ENCODE measurements at places on chromosomes 7 and 10.

DNA sequence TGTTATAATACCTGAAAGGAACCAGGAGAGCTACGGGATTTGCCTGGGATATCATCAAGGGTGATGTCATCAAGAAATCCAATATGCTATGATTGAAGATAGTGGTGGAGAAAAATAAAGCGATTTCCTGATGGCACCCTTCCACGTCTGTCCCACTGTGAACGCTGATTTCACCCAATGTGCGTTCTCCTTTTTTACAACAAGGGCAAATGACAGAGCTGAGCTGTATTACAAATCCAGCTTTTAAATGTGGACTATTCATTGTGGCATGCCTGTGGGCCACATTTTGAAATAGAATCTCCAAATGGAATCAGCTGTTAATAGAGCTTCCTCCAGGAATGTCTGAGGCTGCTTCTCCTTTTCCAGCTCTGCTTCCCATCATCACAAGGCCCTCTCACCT is 23.3 kb downstream of the SLC13A4 start:
- DNase-seq, result no peak

- DNase-seq, result no peak
Observed at GRCh38 chr7:42650171-42650570, 261.7 kb downstream of the C7orf25 start.

- DNase-seq, result peak; percentile 10
Observed at GRCh38 chr7:112334366-112334765, 115.9 kb upstream of the IFRD1 start.

- no peak for DNase-seq
Observed at GRCh38 chr10:87523731-87524130, 19.0 kb downstream of the MINPP1 start.

DNA sequence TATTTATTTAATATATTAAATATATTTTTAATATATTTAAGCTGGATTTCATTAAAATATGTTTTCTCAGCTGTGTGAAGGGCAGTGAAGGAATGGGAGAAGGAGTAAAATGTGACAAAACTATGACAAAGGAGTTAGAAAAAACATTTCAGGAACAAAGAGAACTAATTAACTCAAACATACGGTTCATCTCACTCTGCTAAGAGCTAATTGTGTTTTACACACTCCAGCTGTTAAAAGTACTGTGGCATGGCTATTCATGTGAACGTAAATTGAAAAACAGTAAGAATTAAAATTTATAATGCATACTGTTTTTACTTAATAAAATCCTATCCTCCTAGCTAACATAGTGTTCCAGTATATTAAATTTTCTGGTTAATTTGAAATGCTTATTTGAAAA is 262.5 kb upstream of the GNAI1 start:
- no peak for DNase-seq

GRCh38 chr10:108393089-108393488 is 1228.6 kb upstream of the SORCS1 start:
- DNase-seq, result peak; percentile 69

GRCh38 chr10:43295436-43295835 is 28.6 kb upstream of the RASGEF1A start:
- no peak for DNase-seq

- no peak for DNase-seq
Observed at GRCh38 chr10:72295330-72295910, 21.7 kb downstream of the DDIT4 start.

DNA sequence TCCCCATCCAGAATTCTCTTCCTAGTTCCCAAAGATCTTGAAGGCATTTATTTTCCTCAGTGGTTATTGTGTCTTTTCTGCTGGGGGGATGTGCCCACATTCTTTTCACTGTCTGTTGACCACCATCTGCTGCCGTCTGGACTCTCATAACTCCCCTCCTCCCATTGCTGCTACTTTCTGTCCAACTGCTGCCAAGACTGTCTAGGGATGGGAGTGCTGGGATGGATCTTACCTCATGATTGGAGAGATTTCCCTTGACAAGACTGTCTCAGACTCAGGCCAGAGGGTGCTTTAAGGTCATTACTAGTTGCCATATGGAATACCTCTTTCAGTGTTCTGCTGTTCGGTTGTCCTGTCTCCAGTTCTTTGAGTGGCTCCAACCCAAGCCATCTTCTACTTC is 141.6 kb downstream of the C1GALT1 start:
- no peak for DNase-seq

- DNase-seq, result no peak
Observed at GRCh38 chr10:73827346-73828089, 16.1 kb upstream of the NDST2 start.

DNA sequence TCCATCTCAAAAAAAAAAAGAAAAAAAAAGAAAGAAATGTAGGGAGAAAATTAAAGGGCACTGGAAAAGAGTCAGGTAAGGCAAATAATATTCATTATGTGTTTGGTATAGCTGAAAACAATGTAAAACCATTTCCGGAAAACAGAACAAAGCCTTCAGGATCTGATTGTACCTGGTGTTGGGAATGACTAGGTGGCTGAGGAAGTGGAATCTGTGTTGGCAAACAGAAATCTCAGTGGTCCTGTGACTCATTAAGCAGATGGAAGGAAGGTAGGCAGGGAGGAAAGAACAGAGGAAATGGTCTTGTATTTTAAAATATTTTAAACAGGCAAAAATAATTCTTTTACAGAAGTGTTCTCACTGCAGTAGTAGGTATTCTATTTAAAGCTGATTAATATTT is 55.7 kb upstream of the GATA3 start:
- no peak for DNase-seq

DNA sequence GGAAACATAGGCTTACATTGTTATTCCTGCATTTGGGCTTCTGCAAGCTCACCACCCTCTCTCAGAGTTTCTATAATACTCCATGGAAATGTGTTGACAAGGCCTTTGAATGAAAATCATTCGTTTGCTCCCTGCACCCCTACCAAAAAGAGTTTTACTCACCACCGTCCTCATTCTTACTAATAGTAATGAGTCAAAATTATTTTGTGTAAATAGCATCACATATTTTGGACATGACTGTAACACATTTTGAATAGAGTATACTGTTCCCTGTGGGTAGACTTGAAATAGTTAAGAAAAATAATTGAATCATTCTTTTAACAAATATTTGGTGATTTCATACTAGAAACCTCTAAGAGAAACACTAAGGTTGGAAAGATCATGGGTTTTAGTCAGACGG is 84.6 kb downstream of the AKAP9 start:
- peak; percentile 86 for DNase-seq

DNA sequence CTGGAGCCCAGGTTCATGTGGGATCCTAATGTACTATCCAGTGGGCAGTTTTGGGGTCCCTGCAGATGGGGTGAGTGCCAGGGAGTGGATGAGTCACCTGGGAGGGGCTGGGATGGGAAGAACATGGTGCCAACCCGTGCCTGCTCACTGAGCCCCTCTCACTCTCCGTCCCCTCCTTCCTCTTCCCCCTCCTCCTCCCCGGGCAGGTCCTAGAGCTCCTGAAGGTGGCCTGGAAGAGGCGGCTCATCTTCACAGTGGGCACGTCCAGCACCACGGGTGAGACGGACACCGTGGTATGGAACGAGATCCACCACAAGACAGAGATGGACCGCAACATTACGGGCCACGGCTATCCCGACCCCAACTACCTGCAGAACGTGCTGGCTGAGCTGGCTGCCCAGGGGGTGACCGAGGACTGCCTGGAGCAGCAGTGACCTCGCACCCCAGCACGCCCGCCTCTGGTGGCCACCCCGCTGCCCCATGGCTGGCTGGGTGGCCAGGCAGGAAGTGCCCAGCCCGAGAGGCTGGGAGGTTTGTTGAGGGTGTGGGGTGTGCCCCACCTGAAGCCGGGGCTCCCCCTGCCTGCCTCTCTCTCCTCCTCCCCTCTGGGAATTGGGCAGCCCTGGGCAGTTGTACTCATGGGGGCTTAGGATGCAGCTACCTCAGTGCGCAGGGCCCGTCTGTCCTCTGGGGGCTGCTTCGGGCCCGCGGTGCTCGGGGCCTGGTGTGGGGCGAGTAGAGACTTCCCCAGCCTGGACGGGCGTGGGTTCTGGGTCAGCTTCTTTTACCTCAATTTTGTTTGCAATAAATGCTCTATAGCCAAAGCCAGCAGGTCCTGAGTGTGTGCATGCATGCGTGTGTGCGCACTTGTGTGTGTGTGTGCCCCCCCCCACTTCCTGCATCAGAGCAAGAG is 4.9 kb upstream of the UPK3B start:
- DNase-seq, result no peak

- no peak for DNase-seq
Observed at GRCh38 chr7:81690251-81690650, 79.6 kb downstream of the HGF start.

DNA sequence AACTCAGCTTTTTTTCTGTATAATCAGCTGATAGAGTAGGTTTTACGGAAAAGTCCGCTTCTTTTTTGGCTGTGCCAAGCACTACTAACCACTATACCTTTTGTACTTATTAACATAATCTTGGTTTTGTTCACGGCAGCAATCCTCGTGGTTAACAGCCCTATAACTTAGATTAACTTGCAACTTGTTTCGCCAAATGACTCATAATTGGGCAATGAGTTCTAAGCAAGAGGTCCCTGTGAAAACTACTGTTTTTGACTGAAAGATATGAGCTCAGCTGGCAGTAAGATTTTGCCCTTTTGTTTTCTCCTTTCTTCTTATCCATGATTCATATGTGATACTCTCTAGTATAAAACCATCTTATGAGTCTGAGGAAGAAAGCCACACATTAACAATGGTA is 345.0 kb upstream of the PCDH15 start:
- peak; percentile 51 for DNase-seq

GRCh38 chr7:116194115-116194514 is 16.2 kb upstream of the TES start:
- DNase-seq, result peak; percentile 39

GRCh38 chr7:5470816-5471215 is 47.2 kb upstream of the TNRC18 start:
- no peak for DNase-seq

GRCh38 chr10:119406601-119407253 is 135.8 kb downstream of the RGS10 start:
- no peak for DNase-seq

- DNase-seq, result no peak
Observed at GRCh38 chr10:117217196-117217761, 20.0 kb downstream of the KCNK18 start.

GRCh38 chr7:66399566-66399965 is 194.4 kb downstream of the TPST1 start:
- DNase-seq, result peak; percentile 43

DNA sequence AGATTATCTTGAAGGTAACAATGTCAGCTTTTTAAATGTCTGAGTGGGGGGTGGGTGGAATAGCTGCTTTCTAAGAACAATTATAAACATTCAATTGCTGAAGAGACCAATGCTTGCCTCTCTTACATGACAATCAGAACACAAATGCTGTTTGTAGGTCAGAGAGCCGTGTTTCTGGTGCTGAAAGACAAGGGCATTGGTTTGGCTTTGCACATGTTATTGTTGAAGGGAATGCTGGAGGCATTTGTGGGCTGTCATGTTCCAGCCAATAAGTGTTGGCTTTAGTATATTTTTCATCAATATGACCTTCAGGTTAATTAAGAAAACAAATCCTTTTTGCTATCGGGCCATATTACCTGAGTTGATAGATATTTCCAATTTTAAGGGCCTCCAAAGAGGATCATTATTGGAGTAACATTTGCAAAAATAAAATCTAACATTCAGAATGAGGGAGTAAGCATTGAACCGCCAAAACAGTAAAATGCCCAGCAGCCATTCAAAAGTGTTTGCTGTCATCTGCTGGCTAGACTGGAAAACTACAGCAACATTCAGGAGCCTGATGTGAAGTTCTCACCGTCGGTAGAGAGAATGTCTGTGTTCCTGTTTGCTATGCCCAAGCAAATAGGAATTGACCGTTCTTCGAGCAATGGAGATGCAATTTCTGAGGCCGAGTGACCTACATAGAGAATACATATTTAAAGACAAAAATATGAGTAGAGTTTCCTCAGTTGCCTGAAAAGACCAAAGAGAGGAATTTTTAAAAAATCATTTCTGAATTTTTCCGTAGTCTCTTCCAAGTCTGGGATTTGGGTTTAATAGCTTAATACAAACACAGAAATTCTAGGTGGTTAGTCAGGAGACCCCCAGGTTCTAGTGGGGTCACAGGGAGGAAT is 118.9 kb downstream of the APBB1IP start:
- DNase-seq, result peak; percentile 42

- no peak for DNase-seq
Observed at GRCh38 chr7:142607351-142607750, 141.9 kb upstream of the PRSS1 start.

GRCh38 chr10:7610651-7611389 is 55.9 kb downstream of the ITIH5 start:
- peak; percentile 91 for DNase-seq

- peak; percentile 66 for DNase-seq
Observed at GRCh38 chr10:61284222-61284890, 168.8 kb downstream of the TMEM26 start.

- no peak for DNase-seq
Observed at GRCh38 chr10:62183442-62183841, 85.2 kb downstream of the RTKN2 start.

- DNase-seq, result no peak
Observed at GRCh38 chr10:7886056-7886455, 67.8 kb downstream of the TAF3 start.

GRCh38 chr7:75658802-75659201 is 79.9 kb downstream of the HIP1 start:
- DNase-seq, result no peak

DNA sequence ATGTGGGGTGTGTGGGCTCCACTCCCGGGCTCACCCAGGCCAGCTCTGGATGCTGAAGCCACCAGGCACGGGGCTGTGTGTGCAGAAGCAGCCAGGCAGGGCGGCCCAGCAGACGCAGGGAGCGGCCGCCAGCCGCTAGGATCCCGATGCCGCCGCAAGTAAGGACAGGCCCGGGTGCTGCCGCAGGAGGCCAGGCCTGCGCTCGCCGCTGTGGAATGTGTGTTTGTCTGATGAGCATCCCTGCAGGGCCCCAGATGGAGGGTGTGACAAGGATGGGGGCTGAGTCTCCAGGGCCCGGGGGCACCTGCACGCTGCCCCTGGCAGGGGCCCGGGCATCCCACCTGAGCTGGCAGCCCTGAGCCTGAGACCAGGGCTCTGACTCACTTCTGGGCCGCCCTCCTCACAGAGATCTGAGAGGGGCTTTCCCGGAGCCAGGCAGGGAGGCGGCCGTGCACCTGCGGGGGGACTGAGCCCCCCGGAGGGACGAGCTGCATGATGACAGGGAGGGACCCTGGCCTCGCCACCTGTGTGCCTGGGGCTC is 101.5 kb downstream of the FOXL3 start:
- no peak for DNase-seq

GRCh38 chr7:85074992-85075391 is 111.9 kb downstream of the SEMA3D start:
- peak; percentile 22 for DNase-seq

- peak; percentile 41 for DNase-seq
Observed at GRCh38 chr7:102914585-102914984, 1.8 kb downstream of the LRRC17 start.

GRCh38 chr10:13117841-13118783 is 18.1 kb downstream of the OPTN start:
- no peak for DNase-seq

DNA sequence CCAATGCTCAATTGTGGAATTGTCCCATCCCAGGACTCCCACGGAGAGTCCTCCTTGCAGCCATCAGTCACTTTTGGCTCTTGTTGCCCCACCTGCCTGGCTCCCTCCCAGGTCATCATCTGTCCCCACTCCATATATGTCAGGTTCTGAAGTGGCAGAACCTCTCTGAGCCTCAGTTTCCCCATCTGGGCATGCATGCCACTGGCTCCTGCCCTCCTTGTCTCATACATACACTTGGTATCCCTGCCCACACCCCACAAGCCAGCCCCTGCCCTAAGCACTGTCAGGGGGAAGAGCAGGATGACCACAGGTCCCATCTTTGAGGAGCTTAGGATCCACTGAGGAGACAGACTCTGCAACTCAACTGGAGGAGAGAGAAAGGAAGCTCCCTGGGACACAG is 156.9 kb downstream of the GRID1 start:
- no peak for DNase-seq
